ENCODE measurements at places on chromosomes 4 and X.

DNA sequence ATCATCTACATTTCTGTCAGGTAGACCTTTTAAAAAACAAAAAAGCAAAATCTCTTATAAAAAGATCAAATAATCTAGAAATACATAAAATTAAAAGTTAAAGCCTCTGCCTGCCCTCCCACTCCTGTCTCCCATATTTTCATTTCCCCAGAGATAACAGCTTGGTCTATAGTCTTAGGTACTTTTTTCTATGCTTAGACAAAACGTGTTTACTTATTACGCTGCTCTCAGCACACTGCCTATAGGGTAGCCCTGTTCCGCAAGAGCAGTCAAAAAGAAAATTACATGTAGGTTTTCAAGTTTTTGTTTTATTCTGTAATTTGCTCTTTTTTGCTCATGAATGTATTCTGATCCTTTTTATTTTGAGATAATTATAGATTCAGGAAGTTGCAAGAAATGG is 73.3 kb downstream of the TAF1 start:
- DNase-seq = no peak

GRCh38 chr4:31020363-31020762 is 300.2 kb downstream of the PCDH7 start:
- no peak for DNase-seq

DNA sequence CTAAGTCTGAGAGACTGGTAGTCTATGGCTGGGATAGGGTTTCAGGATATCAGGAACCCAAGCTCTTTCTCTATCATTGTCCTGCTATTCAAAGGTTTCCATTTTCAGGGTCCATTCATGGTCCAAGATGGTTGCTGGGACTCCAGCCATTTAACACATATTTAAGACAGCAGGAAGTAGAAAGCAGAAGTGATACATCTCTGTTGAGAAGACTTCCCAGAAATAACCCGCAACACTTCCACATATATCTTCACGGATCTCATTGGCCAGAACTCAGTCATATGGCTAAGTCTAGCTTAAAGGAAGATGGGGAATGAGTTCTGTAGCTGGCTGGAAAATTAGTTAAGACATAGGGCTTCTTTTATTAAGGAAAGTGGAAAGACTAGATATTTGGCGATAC is 23.8 kb downstream of the CTSO start:
- DNase-seq = no peak

- DNase-seq = no peak
Observed at GRCh38 chr4:4848540-4848939, 10.9 kb upstream of the MSX1 start.

DNA sequence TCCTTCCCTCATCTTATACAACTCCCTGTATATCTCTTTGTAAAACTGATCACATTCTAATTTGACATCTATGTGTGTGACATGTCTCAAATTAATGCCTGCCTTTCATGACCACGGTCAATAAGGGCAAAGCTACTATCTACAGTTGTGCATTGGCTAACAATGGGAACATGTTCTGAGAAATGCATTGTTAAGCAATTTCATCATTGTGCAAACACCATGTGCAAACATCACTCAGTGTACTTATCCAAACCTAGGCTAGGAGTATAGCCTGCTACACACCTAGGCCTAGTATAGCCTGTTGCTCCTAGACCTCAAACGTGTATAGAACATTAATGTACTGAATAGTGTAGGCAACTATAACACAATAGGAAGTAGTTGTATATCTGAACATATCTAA is 95.0 kb downstream of the BANK1 start:
- no peak for DNase-seq

GRCh38 chrX:38426785-38427184 is 74.4 kb downstream of the OTC start:
- DNase-seq = no peak

DNA sequence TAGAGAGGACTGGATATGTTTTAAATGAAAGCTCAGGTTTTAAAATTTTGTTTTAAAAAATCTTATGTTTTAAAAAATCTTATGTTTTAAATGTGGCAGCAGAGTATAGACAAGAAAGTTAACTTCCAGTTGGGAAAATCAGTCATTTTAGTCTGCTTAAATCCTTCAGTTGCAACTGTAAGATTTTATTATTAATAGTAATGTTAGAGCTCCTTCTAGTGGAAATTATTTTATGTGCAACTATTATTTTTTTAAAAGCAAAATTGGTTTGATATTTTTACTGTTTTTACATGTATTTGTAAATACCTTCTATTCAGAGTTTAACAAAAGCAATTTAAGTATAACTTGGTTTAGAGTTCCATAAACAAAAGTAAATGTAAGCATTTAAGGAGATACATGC is 8.5 kb upstream of the NUDT6 start:
- no peak for DNase-seq

GRCh38 chrX:152917656-152918579 is 20.1 kb downstream of the ZNF185 start:
- no peak for DNase-seq

- no peak for DNase-seq
Observed at GRCh38 chrX:43469391-43470054, 186.6 kb upstream of the MAOA start.

GRCh38 chr4:60522265-60522664 is 677.9 kb upstream of the ADGRL3 start:
- no peak for DNase-seq

GRCh38 chrX:23854122-23854521 is 53.6 kb downstream of the APOO start:
- no peak for DNase-seq

DNA sequence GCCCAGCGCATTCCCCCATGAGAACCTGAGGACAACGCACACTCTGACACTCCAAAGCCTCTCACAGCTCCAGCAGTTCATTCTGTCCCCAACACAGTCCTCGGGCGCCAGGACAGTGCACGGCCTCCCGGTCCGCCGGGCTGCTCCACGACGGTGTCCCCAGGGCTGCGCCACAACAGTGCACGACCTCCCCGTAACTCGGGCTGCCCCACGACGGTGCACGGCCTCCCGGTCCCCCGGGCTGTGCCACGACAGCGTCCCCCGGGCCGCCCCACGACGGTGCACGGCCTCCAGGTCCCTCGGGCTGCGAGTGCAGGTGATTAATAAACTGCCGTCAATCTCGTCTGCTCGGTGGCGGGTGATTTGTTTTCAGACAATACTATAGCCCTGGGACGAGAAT is 585.1 kb upstream of the FRG1 start:
- no peak for DNase-seq

DNA sequence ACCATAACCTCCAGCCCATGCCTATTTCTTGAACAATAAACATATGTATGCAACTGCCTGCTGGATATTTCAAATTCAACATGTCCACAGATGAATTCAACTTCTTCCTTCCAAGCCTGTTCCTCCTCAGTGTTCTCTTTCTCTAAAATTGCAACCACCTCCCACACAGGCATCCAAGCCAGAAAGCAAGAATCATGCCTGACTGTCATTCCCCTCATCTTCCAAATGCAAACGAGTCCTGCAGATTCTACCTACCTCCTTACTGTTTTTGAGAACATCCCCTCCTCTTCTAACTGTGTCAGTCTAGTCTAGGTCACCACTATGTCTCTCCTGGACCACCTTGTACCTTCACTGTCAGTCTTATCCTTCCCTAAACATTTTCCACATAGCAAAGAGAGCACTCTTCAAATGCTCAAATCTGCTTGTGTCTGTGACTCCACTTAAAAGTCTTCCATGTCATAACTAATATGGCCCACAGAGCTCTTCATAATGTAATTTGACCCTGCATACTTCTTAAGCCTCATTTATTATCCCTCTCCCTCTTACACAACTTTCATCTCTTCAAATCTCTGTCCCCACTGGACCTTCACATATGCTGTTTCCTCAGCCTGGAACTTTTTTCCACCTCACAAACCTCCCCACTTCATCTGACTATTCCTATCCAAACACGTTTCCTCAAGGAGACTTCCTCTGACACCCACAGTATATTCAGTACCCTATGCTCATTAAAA is 25.7 kb downstream of the MAPK10 start:
- no peak for DNase-seq

DNA sequence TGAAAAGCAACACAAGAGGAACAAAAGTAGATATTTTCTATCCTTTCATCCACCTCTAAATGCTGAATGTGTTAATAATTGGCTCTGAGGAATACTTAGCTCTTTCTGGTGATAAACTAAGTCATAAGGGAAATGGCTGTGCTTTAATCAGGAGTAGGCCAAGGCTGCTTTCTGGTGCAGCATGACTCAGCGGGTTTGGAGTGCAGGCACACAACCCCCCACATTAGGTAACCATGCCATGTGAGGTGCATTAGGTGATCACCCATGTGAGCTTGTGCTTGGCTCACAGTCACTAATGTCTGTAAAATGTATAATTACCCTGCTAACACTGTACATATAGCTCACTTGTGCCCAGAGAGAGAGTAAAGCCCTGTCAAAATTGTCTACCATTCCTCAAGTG is 57.2 kb downstream of the USP38 start:
- no peak for DNase-seq

GRCh38 chr4:78145622-78146021 is 88.5 kb downstream of the FRAS1 start:
- DNase-seq = no peak

- no peak for DNase-seq
Observed at GRCh38 chr4:17535906-17536305, 20.9 kb downstream of the CLRN2 start.

Measured in AG09309 (cell line).